ENCODE measurements at places on chromosomes 13 and 19.

DNA sequence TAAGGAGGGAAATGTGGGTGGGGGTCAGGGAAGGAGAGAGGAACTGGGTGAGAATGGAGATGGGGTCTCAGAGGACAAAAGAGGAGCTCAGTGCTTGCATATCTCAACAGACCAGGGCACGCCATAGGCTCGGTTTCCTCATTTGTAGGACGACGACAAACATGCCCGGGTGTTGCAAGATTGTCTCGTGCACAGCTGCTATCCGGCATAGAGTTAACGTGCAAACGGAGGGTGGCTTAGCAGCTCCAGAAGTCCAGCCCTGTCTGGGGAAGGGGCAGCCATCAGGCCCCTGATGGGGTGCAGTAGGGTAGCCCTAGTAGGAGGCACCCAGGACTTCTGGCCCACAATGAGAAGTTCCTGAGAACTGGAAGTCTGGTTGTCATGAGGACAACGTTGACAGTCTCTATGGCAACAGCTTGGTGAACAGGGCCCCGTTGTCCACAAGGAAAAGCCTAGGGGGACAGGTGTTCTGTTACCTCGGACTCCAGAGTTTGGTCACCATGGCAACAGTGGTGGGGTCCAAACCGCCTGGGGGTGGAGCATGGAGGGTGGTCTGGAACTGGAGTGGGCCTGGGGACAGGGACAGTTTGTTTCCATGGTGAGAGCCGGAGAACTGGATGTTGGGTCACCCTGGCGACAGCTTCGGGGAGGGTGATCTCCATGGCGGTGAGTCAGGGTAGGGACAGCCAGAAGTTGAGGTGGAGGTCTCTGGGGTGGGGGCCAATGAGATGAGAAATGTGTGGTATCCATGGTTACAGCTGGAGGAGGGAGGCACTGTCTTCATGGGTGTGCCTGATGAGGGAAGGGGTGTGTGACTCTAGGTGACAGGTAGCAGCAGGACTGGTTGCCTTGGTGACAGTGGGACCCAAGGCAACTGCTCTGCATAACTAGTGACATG, 16.8 kb downstream of the TM6SF2 start:
- peak; percentile 8 for DNase-seq

DNA sequence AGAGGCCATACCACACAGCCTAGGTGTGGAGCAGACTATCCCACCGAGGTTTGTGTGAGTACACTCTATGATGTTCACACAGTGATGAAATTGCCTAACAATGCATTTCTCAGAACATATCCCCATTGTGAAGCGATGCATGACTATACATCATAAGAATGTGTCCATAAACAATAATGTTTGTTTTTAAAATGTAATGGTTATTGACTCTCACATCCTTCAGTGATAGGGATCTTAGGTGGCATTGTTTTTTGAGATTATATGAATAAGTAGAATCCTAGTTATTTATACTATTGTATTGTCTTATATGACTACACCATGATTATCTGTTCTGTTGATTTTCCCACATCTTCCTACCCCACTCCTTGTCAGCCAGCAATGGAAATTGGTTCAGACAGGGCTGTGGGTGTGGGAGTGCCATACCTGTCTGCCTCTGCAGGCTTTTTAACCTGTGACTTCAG, 13.6 kb downstream of the CCNA1 start:
- no peak for DNase-seq

GRCh38 chr13:58051396-58051795, 419.9 kb downstream of the PCDH17 start:
- DNase-seq = no peak

DNA sequence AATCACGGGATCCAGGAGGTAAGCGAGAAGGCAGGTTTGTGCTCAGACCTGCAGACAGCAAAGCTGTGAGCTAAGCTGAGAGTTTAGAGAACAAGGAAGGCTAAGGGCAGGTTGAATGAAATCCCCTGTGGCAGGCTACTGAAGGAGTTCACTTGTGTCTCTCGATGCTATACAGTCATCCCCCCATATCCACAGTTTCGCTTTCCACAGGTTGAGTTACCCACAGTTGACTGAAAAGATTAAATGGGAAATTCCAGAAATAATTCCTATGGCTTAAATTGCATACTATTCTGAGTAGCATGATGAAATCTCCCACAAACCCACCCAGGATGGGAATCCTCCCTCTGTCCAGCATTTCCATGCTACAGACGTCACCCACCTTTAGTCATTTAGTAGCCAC, 49.6 kb downstream of the ABCC4 start:
- DNase-seq = no peak

DNA sequence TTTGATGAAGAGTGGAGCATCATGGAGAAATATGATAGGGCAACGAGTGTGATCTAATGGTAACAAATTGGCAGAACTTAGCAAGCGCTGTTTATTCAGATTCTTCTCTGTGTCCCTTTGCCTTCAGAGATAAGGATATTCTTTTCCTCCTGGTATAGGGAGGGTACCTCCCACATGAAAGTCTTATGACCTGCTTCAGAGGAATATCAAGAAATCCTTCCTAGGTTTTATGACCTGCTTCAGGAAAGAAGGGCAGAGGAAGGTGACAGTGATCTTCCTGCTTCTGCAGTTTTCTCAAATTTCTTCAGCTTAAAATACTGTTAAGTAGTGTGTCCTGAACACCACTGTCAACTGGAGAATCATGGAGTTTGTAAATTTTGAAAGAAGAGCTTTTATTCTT, 144.3 kb downstream of the DNAJC15 start:
- no peak for DNase-seq

GRCh38 chr13:32264407-32264806, 50.8 kb downstream of the ZAR1L start:
- no peak for DNase-seq

GRCh38 chr19:43101950-43102349, 19.4 kb upstream of the PSG2 start:
- DNase-seq = no peak

- DNase-seq = no peak
Observed at GRCh38 chr13:72620874-72621273, 106.6 kb downstream of the MZT1 start.

DNA sequence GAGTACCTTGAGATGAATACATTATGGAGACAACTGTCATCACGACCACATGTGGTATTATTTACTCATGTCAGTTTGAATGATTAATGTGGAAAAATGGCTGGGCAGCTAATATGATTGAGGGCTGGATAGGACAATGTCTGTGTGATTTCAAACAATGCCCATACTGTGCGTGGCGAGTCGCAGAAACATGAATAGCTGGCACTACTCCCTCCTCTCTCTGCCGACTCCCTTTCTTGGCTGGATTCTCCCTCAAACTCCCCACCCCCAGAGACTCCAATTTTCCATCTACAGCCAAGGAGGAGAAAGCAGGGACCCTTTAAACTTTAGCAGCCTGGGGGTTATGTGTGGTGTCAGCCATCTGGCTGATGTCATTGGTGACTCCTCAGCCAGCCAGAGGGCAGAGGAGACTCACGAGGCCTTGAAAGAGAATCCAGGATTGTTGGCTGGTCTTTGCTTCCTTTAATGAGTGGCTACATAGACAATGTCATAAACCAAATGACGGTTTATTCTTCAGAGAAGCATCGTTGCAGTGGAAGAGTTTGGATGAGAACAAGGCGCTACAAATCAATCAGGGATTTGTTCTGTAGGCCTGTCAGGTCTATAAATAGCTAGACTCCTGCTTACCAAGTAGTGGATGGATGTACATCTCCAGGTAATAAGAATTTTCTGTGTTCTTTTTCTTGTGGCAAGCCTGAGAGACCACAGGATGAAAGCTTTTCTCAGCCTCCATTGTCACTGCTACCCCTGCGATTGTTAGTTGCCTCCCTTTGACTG, 165.6 kb downstream of the DLEU7 start:
- peak; percentile 71 for DNase-seq

- no peak for DNase-seq
Observed at GRCh38 chr19:45897261-45897812, 5.1 kb downstream of the MYPOP start.

DNA sequence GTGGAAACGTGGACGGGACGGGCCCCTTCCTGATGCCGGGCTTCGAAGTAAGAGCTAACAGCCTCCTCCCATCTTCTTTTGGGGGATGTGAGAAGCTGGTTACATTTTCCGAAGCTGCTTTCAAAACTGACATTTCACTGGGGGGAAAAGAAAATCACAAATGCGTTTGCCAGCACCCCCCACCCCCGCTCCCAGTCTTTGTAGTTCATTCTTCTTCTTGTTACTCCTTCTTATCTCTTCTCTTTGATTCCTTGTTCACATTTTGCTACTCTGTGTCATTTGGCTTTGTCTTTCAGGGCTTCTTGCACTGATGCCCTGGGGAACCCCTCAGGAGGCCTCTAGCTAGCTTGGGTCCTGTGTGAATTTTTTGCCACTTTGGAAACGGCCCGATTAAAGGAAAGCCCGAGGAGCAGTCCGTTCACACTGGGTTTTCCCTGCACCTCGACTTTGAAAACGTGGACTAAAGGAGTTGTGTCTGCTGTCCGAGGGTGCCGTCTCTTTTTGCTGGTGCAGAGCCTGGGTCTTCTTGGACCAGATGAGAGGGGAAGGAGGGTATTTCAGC, 1.3 kb downstream of the CARM1 start:
- no peak for DNase-seq

GRCh38 chr19:801030-801860, 4.0 kb downstream of the PTBP1 start:
- DNase-seq = no peak

- DNase-seq = no peak
Observed at GRCh38 chr19:10855879-10856522, 7.8 kb downstream of the C19orf38 start.

DNA sequence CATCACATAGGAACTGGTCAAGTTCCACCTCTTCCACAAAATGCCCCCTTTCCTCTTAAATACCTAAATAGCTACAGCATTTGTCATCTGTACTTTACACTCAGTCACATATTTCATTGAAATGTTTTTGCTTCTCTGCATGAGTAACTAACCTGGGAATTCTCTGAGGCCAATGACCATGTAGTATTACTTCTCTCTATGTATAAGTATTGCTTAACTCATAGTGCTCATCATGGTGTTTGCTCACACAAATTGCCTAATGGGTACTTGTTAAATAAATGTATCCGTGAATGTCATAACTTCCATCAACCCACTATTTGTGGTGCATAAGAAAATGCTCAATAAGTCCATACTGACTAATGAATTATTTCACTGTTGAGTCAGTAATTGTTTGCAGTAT, 115.5 kb downstream of the FGF14 start:
- no peak for DNase-seq

- DNase-seq = no peak
Observed at GRCh38 chr19:15433519-15434069, 14.8 kb upstream of the AKAP8L start.

- DNase-seq = no peak
Observed at GRCh38 chr19:46913198-46913851, 52.5 kb downstream of the ARHGAP35 start.

DNA sequence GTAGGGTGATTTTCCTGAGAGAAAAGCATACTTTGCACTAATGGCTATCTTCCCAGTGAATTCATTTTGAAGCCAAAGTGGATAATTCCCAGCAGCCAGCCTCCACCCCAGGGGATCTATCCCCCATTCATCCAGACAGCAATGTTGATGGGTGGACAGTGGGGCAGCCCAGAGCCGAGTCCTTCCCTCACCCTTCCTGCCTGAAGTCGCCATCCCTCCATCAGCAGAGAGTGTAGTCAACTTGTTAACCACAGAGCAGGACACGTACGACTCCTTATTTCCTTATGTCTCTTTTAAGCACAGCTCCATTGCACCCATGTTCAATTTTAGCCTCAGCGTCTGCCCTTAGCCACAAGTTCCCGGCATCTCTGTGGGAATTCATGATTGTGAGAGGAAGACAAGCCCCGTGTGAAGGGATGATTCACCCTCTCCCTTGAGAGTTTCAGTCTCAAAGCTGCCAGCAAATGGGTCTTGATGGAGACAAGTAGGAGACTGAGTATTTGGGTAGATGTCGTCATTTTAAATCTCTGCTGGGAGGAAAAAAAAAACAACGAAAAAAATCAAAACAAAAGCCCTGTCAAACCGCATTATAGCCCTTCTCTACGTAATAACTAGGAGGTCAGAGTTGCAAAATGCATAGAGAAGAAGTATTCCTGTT, 58.3 kb upstream of the MEDAG start:
- DNase-seq = no peak

DNA sequence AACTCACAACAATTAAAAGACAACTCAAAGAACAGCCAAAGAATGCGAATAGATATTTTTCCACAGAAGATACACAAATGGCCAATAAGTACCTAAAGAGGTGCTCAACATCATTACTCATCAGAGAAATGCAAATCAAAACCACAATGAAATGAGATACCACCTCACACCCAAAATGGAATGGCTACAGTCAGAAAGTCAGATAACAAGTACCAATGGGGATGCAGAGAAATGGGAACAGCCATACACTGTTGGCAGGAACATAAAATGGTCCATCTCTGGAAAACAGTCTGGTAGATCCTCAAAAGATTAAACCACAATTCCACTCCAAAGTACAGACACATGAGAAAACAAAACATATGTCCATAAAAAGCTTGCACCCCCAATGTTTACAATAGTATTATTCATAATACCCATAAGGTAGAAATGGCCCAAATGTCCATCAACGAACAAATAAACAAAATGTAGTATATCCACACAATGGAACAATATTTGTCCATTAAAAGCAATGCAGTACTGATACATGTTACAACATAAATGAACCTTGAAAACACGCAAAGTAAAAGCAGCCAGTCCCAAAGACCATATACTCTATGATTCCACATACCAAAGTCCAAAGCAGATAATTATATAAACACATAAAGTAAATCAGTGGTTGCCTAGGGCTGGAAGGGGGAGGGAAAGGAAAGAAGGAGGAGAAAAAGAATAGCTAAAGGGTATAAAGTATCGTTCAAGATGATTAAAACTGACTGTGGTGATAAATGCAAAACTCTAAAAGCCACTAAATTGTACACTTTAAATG, 19.6 kb downstream of the USP12 start:
- DNase-seq = no peak

GRCh38 chr19:47275791-47276461, 1.2 kb downstream of the INAFM1 start:
- DNase-seq = peak; percentile 22

DNA sequence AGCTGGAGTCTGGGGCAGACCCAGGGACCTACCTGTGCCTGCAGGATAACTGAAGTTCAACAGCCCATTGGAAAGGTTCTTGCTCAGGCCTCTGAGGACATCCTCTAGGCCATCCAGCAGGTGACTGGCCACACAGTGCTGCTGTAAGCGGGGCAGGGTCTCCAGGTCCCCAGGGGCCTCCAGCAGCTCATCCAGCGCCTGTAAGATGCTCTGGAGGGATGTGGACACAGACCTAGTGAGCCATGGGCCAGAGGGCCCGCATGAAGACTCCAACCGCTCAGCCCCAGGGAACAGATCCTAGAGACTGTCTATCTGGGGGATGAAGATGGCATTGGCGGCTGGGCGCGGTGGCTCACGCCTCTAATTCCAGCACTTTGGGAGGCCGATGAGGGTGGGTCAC, 14.0 kb downstream of the ADGRE2 start:
- DNase-seq = no peak

GRCh38 chr19:32651729-32652140, 23.2 kb downstream of the ANKRD27 start:
- DNase-seq = no peak

- no peak for DNase-seq
Observed at GRCh38 chr19:34998777-34999497, 1.2 kb upstream of the GRAMD1A start.

GRCh38 chr19:48874303-48875135, 2.3 kb downstream of the PPP1R15A start:
- DNase-seq = no peak
